Ascending aorta (tissue), 2 donors: ENCODE measurements at places on chromosomes 2 and 18. TPM values are rescaled to one million over a fixed set of nuclear protein-coding genes. Genes with fewer than 3 reads are reported as not detected.

ROCK2 gene
- 33.0 TPM for total RNA-seq

GRCh38 chr18:31429623-31430022, 17.9 kb upstream of the DSG3 start:
- H3K27me3 ChIP-seq, result no peaks in the 10 kb centered on the region
- H3K4me3 ChIP-seq, result no peak overlapping the region
- no peaks in the 10 kb centered on the region for H3K4me1 ChIP-seq
- no peak overlapping the region for H3K27ac ChIP-seq
- DNase-seq, result no peak

DNA sequence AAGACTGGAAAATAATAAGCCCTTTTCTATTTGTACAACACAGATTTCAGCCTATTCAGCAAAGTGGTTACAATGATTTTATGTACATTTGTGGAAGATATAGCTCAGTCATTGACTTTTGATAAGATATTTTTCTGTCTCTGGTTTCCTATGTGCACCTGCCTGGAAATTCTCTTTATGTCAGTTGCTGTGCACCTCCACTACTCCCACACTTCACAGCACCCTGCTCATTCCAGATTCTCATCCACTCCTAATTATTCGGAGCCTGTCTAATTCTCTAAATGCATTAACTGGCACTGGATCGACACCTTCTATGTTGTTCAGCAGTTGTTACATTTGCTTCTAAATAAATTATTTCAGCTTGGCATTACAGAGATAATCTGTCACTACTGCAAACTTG, 275.1 kb upstream of the RND3 start:
- no peaks in the 10 kb centered on the region for H3K4me1 ChIP-seq
- no peak overlapping the region for H3K27ac ChIP-seq
- no peaks in the 10 kb centered on the region for H3K36me3 ChIP-seq
- no peaks in the 10 kb centered on the region for H3K27me3 ChIP-seq
- no peak for DNase-seq

- H3K36me3 ChIP-seq, result no peaks in the 10 kb centered on the region
- no peak overlapping the region for H3K4me3 ChIP-seq
- H3K27me3 ChIP-seq, result no peaks in the 10 kb centered on the region
- H3K27ac ChIP-seq, result no peak overlapping the region
- DNase-seq, result no peak
These were observed 9.7 kb downstream of the RAB11FIP5 start for GRCh38 chr2:73103018-73103542.

GRCh38 chr2:158931572-158931971, 36.9 kb upstream of the TANC1 start:
- no peaks in the 10 kb centered on the region for H3K36me3 ChIP-seq
- H3K27me3 ChIP-seq, result no peaks in the 10 kb centered on the region
- H3K27ac ChIP-seq, result no peak overlapping the region
- no peak overlapping the region for H3K4me3 ChIP-seq
- no peaks in the 10 kb centered on the region for H3K4me1 ChIP-seq

DNA sequence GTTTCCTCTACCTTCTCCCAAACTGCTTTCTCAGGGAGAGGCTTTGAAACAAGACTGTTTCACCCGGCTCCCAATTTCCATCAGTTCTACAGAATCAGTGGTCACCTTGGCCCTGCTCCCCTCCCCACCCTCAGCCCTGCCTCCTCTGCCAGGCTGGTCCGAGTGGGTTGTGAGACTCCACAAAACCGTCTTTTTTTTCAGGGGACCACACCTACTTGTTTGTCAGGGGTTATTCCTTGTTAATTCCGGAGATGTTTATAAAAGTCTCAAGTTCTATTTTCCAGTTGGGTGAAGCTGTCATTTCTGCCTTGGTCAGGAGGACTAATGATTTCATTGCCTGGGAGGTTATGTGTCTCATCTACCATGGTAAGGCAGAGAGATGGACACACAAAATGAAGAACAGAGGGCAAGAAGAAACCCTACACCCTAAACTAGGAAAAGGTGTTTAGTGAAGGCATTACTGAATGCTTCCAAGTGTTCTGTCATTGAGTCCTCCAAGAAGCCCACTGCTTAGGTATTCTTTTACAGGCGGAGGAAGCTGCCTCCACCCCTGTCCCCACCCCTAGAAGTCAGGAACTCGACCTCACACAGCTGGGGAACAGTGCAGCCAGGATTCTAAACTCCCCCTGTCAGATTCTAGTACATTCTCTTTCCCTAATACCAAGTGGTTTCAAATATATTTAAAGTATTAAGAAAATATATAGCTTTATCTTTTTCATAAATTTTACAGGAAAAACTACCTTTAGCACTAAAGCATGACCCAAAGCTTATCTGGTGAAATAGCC, 46.3 kb downstream of the COPS8 start:
- no peaks in the 10 kb centered on the region for H3K36me3 ChIP-seq
- no peak for DNase-seq
- no peaks in the 10 kb centered on the region for H3K27me3 ChIP-seq
- peaks cover 9% of the 10 kb centered on the region for H3K4me1 ChIP-seq
